Esophagus muscularis mucosa (tissue), 4 donors: ENCODE measurements at places on chromosomes 2 and 18.
A peak's percentile ranks its signal among the peaks of the same experiment; 100 is the strongest.

- no peak within 1 kb of the TSS for H3K27ac ChIP-seq
- no peaks in the 10 kb centered on the region for H3K27me3 ChIP-seq
- H3K4me3 ChIP-seq: no peak within 1 kb of the TSS
- peaks cover 35% of the 10 kb centered on the region for H3K4me1 ChIP-seq
- H3K36me3 ChIP-seq: no peaks in the 10 kb centered on the region
- DNase-seq: peak; percentile 91
Measured at GRCh38 chr2:96505231-96505889, at the start of gene NEURL3. Gene NEURL3, minus strand, starts transcription at chr2:96505357. Its CDS starts 71 bp downstream, at chr2:96505286.

GRCh38 chr2:4012197-4012596 is 308.8 kb downstream of the DCDC2C start:
- no peak overlapping the region for H3K27ac ChIP-seq
- peak; percentile 62 for DNase-seq
- no peaks in the 10 kb centered on the region for H3K4me1 ChIP-seq
- H3K27me3 ChIP-seq: no peaks in the 10 kb centered on the region
- no peaks in the 10 kb centered on the region for H3K36me3 ChIP-seq

DNA sequence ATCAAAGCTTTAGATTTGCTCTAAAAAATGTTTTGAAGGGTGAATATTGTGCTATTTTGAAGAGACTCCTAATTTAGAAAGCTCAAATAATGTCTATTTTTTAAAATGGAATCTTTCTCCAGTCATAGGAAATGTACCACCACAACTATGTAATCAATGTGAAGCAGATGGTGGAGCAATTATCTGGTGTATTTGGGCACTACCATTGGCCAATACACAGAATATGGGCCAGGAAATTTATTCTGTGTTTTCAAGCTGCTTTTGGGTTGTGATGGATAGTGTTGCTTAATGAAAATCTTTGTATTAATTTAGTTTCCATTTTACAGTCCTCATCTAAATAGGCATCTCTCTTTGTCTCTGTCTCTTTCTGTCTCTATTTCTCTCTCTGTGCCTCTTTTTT is 17.1 kb upstream of the VWC2L start:
- no peak overlapping the region for H3K4me3 ChIP-seq
- DNase-seq: no peak
- no peaks in the 10 kb centered on the region for H3K36me3 ChIP-seq
- no peak overlapping the region for H3K27ac ChIP-seq
- H3K27me3 ChIP-seq: no peaks in the 10 kb centered on the region

DNA sequence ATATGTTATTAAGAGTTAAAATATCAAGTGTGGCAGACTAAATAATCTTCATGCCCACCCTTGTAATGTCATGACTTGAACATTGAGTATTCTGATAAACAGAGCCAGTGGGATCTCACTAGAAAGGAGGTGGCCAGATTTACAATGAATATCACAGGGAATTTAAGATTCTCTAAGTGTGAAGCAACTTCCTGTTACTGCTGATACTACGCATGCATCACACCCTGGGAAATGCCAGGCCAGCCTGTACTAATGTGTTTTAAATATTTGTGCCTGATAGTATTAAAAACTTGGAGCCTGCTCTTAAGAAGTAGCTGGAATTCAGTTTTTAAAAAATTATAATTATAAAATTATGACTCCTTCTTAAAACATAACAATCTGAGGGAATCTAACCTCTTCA is 148.3 kb downstream of the LAMA3 start:
- H3K36me3 ChIP-seq: peaks cover 3% of the 10 kb centered on the region
- no peaks in the 10 kb centered on the region for H3K4me1 ChIP-seq
- no peak overlapping the region for H3K27ac ChIP-seq
- no peaks in the 10 kb centered on the region for H3K27me3 ChIP-seq
- peak; percentile 34 for DNase-seq
- H3K4me3 ChIP-seq: no peak overlapping the region

DNA sequence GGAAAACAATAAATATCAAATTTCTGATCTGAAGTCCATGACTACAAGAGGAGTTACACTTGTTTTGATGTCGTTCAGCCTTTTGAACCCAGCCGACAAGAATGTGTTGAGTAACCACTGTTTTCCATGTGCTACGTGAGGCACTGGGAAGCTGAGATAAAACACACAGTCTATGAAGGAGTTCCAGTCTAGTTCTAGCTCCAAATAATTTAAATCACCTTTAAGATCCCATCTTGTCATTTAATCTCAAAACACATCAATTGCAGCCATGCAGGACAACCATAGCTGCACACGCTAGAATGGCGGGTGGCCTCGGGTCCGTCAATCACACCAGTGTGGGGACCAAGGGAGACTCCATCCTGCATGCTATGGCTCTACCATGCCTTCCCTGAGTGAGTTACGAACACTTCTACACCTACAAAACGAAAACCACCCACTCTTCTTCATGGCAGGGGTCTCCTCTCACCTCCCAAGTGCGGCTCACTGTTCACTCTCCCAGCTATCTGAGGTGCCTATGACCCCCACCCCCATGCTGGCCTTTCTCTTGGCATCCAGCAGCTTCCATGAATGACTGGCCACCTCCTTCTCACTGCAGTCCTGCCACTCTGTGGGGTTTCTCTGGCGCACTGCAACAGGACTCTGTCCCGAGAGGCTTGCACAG is 3.8 kb downstream of the FHL2 start:
- peaks cover 85% of the 10 kb centered on the region for H3K4me1 ChIP-seq
- no peak overlapping the region for H3K4me3 ChIP-seq
- DNase-seq: no peak
- no peaks in the 10 kb centered on the region for H3K27me3 ChIP-seq
- H3K27ac ChIP-seq: no peak overlapping the region

- no peaks in the 10 kb centered on the region for H3K27me3 ChIP-seq
- no peaks in the 10 kb centered on the region for H3K36me3 ChIP-seq
- H3K4me1 ChIP-seq: no peaks in the 10 kb centered on the region
- no peak for DNase-seq
- H3K27ac ChIP-seq: no peak overlapping the region
Measured at GRCh38 chr2:185291035-185291647, 447.5 kb upstream of the FSIP2 start.

DNA sequence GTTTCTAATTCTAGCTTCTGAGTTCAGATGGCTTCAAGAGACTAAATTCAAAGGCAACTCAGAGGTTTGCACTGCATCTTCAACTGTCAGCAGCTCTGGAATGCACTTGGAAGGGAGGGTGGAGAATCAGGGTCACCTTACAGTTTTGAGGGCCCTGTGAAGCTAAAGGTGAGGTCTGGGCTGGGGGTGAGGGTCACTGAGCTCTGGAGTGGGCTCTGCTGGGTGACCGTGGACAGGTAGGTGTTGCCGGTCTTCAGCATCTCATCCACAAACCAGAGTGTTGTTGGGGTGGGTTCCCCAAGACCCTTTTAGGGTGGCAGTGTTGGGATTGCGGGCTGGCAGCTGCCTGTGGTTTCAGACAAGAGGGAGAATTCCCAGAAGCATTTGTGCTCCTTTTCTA is 70.1 kb upstream of the CXCR4 start:
- no peak overlapping the region for H3K4me3 ChIP-seq
- no peaks in the 10 kb centered on the region for H3K4me1 ChIP-seq
- H3K36me3 ChIP-seq: no peaks in the 10 kb centered on the region
- peak; percentile 55 for DNase-seq
